Endothelial cell of umbilical vein (primary cell): ENCODE measurements at places on chromosomes 16 and 17. TPM values are rescaled to one million over a fixed set of nuclear protein-coding genes. Genes with fewer than 3 reads are reported as not detected.

ACSM3 gene
- polyA plus RNA-seq = 23.7 and 33.2 TPM in 2 replicates

LRRC59 gene
- 88.3 and 93.9 TPM in 2 replicates for polyA plus RNA-seq

DNA sequence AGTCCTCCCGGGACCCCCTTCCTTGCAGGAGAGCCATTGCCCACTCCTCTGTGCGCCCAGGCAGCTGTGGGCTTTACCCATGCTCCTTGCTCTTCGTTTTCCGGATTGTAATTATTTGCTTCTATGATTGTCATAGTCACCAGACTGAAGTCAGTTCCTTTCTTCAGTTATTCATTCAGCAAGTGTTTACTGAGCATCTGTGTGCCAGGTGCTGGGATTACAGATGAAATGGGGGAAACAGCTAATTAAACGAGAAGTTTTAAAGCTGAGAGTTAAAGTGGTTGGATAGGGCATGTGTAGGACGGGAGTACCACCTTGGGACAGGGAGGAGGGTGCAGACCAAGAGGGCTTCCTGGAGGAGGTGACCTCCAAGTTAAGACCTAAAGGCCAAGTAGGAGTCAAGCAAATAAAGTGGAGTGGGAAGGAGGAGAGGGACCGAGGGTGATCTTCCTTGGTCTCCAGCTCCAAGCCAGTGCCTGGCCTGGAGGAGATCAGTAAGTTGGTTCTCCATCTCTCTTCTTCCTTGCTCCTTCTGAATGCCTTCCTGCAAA, 126.6 kb downstream of the OR1D5 start:
- H3K36me3 ChIP-seq = no peaks in the 10 kb centered on the region
- H3K27me3 ChIP-seq = peaks cover 2% of the 10 kb centered on the region
- H3K4me3 ChIP-seq = no peak overlapping the region
- no peaks in the 10 kb centered on the region for H3K4me1 ChIP-seq

DNA sequence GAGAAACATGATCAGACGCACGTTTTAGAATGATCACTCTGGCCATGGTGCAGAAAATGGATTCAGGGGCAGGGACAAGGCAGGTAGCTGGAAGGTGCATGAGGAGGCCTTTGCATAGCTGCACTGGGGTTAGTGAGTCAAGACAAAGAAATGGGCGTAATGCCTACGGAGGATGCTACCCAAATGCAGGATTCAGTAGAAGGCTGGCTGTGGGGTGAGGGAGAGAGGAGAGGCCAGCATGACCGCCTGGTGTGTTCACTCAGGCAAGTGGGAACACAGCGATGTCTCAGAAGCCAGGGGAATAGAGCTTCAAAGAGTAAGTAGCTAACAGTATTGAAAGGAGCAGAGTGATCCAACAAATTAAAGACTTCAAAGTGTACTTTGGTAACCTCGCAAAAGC, 31.2 kb downstream of the PMP22 start:
- H3K36me3 ChIP-seq = peaks cover 26% of the 10 kb centered on the region
- DNase-seq = no peak
- H3K27ac ChIP-seq = no peak overlapping the region
- no peak overlapping the region for H3K4me3 ChIP-seq
- H3K4me1 ChIP-seq = no peaks in the 10 kb centered on the region

DNA sequence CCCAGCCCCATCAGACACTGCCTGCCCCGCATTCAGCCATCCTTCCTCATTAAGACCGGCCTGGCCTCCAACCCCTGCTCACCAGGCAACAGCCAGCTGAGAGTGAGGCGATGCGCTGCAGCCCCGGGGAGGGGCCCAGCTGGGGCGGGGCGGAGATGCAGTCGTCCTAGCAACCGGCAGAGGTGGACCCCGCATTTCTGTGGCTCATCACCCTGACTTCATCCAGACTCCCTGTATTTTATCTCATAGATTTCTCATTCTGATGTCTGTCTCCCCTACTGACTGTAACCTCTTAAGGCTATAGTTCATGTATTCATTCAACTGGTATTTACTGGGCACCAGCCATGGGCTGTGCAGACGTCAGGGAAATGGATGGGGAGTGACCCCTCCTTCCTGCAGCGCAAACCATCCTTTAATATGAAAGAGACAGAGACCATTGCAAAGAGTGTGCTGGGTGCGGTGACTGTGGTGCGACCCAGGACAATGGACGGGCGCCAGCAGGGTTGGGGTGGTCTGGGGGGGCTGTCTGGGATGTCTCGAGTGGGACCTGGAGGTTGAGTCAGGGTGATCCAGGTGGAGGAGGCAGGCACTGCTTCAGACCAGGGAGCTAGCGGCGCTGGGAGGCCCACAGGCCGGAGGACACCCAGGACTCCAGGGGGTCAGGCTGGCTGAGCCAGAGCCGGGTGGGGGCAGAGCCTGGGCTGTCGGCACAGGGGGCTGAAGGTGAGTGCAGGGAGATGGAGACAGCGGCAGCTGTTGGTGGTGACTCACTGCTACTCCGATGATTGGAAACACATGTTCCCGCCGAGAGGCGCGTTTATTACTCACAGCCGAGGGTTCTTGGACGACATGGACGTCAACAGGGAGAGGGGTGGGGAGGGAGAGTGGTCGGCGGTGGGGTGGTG, 10.5 kb upstream of the TIMP2 start:
- peak overlapping the region; percentile 93 for H3K27ac ChIP-seq
- H3K27me3 ChIP-seq = no peaks in the 10 kb centered on the region
- peak; percentile 59 for DNase-seq
- no peak overlapping the region for H3K4me3 ChIP-seq
- H3K4me1 ChIP-seq = peaks cover 36% of the 10 kb centered on the region

GRCh38 chr17:2797226-2797625, 988 bp downstream of the RAP1GAP2 start:
- H3K4me1 ChIP-seq = no peaks in the 10 kb centered on the region
- H3K36me3 ChIP-seq = no peaks in the 10 kb centered on the region
- no peak for DNase-seq
- H3K27me3 ChIP-seq = peaks cover 2% of the 10 kb centered on the region

DNA sequence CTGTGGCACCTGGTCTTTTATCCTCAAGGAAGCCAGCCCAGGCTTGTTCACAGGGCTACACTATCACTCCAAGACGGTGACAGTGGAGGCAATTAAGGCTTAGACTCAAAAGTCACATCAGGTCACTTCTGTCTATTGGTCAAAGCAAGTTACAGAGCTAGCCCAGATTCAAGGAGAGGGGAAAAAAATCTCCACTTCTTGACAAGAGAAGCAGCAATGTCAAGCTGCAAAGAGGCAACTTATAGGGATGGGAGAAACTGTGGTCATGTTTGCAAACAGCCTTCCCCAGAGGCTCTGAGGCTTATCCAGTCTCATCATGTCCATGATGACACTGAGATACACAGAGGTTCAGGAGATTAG, 31.6 kb downstream of the SERPINF1 start:
- H3K27ac ChIP-seq = no peak overlapping the region
- H3K4me3 ChIP-seq = no peak overlapping the region
- H3K27me3 ChIP-seq = no peaks in the 10 kb centered on the region
- no peaks in the 10 kb centered on the region for H3K4me1 ChIP-seq
- no peak for DNase-seq

- H3K4me3 ChIP-seq = no peak overlapping the region
- H3K36me3 ChIP-seq = no peaks in the 10 kb centered on the region
- H3K4me1 ChIP-seq = peaks cover 11% of the 10 kb centered on the region
- H3K27ac ChIP-seq = no peak overlapping the region
Measured at GRCh38 chr16:53745086-53745485, 41.1 kb downstream of the FTO start.

DNA sequence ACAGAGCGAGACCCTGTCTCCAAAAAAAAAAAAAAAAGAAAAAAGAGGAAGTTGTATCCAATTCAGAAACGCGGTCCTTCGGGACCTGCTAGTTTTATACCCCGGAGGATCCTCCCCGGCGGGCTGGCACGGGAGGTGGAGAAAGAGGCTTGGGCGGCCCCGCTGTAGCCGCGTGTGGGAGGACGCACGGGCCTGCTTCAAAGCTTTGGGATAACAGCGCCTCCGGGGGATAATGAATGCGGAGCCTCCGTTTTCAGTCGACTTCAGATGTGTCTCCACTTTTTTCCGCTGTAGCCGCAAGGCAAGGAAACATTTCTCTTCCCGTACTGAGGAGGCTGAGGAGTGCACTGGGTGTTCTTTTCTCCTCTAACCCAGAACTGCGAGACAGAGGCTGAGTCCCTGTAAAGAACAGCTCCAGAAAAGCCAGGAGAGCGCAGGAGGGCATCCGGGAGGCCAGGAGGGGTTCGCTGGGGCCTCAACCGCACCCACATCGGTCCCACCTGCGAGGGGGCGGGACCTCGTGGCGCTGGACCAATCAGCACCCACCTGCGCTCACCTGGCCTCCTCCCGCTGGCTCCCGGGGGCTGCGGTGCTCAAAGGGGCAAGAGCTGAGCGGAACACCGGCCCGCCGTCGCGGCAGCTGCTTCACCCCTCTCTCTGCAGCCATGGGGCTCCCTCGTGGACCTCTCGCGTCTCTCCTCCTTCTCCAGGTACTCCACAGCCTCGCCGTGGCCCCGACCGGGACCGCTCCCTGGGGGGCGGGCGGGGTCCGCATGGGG, at the start of gene CDH3:
TSS of gene CDH3 (plus strand) at position 596 of the 779 bp plus-strand sequence. CDS start at position 666, 70 bp downstream.
- no peak within 1 kb of the TSS for H3K4me3 ChIP-seq
- H3K27ac ChIP-seq = no peak within 1 kb of the TSS
- no peaks in the 10 kb centered on the region for H3K36me3 ChIP-seq
- peaks cover 53% of the 10 kb centered on the region for H3K27me3 ChIP-seq
- DNase-seq = no peak

- no peak overlapping the region for H3K27ac ChIP-seq
- H3K27me3 ChIP-seq = peaks cover 20% of the 10 kb centered on the region
- H3K36me3 ChIP-seq = no peaks in the 10 kb centered on the region
- DNase-seq = no peak
- peaks cover under 1% of the 10 kb centered on the region for H3K4me1 ChIP-seq
Measured at GRCh38 chr17:68595496-68595895, 5.7 kb downstream of the FAM20A start.

DNA sequence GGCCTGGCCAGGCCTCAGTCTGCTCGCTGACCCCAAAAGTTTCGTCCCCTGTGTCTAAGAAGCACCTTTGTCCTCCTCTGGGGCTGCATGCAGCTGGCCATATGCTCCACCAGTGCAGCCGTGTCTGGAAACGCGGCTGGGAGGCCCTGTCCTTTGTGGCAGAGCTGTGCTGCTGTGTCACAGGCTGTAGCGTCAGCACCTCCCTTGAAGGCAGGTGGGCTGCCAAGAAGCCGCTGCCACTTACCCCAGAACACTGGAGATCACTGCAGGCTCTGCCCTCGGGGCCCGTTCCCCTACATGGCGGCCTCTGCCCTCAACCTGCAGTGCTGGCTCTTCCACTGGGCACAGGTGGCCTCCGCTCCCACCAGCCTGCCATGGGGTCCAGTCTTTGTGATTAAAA, 15.7 kb upstream of the MC1R start:
- no peak for DNase-seq
- peaks cover 13% of the 10 kb centered on the region for H3K36me3 ChIP-seq
- H3K4me3 ChIP-seq = no peak overlapping the region
- H3K27me3 ChIP-seq = no peaks in the 10 kb centered on the region
- H3K4me1 ChIP-seq = no peaks in the 10 kb centered on the region

GRCh38 chr16:82328881-82329469, 159.0 kb upstream of the MPHOSPH6 start:
- DNase-seq = no peak
- H3K4me1 ChIP-seq = no peaks in the 10 kb centered on the region
- no peaks in the 10 kb centered on the region for H3K27me3 ChIP-seq
- no peak overlapping the region for H3K27ac ChIP-seq
- H3K4me3 ChIP-seq = no peak overlapping the region
